ENCODE measurements at places on chromosomes 2 and 18.

DNA sequence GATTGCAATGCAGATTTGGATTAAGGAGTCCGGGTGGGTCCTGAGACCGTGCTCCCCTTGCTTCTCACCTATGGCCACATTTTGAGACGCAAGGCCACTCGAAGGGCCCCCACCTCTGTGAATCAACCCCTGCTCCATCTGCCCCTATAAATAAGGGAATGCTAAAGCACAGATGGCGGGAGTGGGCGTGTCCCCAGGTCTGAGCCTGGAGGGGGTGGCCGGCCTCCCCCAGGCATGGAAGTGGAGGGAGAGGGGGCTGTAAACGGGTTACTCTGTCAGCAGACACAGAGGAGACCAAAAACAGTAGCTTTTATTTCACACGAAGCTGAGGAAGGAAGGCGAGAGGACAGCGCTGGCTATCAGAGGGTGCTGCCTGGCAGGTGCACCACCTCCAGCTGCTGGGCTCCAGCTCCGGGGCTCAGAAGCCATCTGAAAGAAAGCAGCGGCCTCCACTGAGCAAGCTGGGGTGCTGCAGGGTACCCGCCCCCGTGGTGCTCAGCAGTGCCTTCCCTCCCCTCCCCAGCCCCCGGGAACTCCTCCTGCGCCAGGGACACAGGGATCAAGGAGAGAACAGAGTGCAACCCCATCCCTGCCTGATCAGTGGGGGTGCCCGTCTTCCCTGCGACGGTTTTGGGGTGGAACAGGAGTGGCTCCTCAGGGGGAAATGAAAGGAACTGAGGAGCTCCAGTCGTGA, 56.7 kb upstream of the RAB6C start:
- no peak for DNase-seq

GRCh38 chr2:32768387-32769174, 140.7 kb downstream of the TTC27 start:
- DNase-seq, result no peak

DNA sequence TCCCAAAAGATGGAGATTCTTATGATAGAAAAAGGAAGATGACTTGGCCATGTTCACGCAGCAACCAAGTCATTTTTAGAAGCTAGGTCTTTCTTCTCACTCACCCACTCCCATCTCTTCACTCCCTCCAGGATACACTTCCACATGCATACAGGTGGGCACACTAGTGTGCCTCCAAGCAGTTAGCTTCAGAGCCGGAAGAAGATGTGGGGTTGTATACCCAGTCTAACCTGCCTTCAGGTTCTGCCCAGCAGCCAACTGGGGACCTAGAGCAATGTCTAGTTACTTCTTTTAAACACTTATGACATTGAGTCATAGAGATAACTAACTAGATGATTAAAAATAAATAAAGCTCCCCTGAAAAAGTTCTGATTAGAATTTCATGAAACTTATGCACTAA, 21.8 kb upstream of the TANK start:
- no peak for DNase-seq

DNA sequence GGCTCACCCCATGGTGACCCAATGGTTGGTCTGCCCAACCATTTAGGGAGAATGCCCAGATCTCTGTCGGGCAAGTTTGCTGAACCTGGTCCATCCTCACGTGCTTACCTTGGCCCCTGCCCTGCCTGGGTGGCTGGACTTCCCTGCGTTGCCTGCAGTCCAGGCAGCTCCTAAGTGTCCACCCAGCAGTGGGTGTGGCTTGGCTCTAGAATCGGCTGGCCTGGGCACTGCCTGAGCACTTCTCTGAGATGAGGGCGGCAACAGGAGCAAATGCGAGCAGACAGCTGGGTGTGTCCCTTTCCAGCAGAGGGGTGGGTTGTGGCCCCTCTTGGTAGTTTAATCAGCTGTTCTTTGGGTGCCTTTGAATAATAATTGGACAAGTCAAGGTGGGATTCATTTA, 11.3 kb downstream of the PCARE start:
- DNase-seq, result no peak

DNA sequence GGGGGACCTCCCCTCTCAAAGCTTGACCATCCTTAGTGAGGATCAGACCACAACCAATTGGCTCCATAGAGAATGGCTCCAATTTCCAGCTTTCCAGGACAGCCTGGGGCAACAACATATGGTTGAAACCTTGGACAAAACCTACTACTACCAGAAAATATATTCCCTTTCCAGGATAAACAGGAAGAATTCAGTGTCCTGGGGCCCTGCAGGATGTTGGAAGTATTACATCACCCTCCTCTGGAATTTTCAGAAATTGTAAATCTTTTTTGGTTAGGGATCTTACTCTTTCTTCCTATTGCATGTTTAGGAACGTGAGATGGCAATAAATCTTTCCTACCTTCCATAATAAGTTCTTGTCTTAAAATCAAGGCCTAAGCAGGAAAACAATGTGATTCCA, 158.9 kb upstream of the MEIS1 start:
- DNase-seq, result no peak

- peak; percentile 11 for DNase-seq
These were observed 5.8 kb upstream of the MEIS1 start for GRCh38 chr2:66428986-66429612.

DNA sequence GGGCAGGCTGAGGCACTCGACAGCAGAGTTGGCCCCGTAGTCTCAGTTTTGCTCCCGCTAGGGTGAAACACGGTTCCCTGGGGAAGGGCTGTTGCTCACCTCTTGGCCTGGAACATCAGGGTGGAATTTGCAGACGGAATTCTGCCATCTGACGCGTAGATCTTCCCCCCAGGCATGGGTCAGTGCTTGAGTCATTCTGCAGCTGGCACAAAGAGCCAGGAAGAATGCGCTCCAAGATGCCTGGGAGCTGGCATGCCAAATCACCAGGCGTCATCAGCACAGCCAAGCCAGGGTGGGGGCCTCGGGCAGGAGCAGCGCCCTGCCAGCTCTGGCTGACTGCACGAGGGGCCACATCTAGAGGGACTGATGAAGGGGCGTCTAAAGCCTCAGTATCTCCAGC, 42.7 kb downstream of the ODC1 start:
- peak; percentile 96 for DNase-seq

DNA sequence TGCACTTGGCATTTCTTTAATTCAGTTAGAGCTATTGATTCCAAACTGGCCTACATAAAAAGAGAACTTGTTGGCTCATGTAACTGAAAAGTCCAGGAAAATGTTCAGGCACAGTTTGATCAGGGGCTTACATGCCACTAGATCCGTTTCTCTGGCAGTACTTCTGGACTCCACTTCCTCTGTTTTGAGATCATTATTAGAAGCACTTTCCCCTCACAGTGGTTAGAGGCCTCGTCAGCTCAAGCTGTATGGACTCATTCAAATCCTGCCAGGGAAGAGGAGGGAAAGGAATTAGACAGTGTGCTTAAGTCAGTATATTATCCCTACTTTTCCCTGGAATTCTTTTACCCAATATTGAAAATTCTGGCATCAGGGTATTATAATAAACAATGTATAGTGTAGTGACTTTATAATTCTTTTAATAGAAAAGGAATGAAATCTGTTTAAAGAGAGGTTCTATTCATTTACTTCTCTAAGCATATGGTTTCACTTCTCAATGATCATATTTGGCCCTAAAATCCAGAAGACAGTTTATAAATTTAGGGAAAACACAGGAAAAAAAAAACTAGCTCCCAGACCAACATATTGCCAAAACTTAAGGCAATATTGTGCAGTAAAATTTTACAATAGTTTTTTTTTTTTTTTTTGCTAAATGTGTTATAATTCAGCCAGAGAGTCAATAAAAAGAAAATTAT, 92.0 kb downstream of the ARMC9 start:
- no peak for DNase-seq

- no peak for DNase-seq
These were observed 60.4 kb downstream of the FAM117B start for GRCh38 chr2:202695166-202695565.

All from RWPE1 (cell line).